HCT116 (cell line): ENCODE measurements at places on chromosomes 16 and 17. TPM values are rescaled to one million over a fixed set of nuclear protein-coding genes. Genes with fewer than 3 reads are reported as not detected.

DNA sequence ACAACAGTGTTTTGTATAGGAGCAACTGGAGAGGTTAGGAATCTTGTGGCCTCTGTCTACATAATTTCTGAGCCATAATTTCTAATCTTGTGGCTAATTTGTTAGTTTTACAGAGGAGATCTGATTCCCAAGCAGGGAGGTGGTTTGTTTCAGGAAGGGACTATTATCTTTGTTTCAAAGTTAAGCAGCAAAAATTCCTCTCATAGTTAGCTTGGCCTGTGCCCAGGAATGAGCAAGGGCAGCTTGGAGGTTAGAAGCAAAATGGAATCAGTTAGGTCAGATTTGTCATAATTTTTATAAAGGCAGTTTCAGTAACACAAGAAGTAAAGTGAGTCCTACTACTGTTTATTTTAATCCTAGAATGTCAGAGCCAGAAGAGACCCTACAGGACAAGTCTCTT is 2.0 kb upstream of the RDM1 start:
- no peak for DNase-seq

- DNase-seq, result no peak
Observed at GRCh38 chr16:10763456-10763855, 19.8 kb downstream of the NUBP1 start.

DNA sequence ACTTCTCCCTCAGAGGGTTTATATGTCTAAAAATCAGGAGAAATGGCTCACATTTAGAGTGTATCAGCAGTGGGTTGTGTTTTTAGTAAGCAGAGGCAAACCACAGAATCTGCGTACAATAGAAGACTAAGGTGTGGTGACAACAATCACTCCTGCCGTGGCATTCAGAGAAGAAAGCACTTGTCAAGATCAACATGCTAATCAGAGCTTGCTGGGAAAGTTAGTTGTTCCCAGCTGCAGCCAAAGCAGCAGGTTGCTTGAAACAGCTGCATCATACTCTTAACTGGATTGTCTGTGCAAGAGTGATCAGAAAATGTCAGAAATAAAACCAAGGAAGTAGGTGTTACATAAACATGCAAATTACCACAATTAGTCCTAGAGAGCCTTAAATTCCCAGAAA is 616.4 kb downstream of the CDH8 start:
- no peak for DNase-seq

GRCh38 chr16:71368958-71369357 is 10.4 kb downstream of the CALB2 start:
- no peak for DNase-seq

DNA sequence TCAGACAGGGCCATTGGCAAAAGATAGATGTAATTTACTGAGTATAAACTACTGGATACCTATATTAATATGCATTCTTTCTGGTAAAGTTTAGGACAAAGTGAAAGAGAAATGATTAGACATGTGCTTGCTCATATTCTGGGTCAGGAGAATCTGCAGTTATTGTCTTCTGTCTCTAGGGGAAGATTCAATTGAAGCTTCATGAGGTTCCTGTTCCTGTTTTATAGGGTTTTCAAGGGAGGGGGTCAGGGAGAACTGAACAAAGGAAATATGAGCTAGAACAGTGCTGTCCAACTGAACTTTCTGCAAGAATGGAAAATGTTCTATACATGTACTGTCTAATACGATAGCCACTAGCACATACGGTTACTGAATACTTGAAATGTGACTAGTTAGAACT is 59.3 kb upstream of the CORO6 start:
- no peak for DNase-seq

- DNase-seq, result no peak
Observed at GRCh38 chr16:31246296-31246695, 13.5 kb upstream of the ITGAM start.

GRCh38 chr17:73820686-73821448 is 176.6 kb upstream of the SDK2 start:
- DNase-seq, result no peak

GRCh38 chr17:32445074-32445415 is 735 bp downstream of the PSMD11 start:
- no peak for DNase-seq

- no peak for DNase-seq
Observed at GRCh38 chr17:80110927-80111701, 9.7 kb downstream of the GAA start.

DNA sequence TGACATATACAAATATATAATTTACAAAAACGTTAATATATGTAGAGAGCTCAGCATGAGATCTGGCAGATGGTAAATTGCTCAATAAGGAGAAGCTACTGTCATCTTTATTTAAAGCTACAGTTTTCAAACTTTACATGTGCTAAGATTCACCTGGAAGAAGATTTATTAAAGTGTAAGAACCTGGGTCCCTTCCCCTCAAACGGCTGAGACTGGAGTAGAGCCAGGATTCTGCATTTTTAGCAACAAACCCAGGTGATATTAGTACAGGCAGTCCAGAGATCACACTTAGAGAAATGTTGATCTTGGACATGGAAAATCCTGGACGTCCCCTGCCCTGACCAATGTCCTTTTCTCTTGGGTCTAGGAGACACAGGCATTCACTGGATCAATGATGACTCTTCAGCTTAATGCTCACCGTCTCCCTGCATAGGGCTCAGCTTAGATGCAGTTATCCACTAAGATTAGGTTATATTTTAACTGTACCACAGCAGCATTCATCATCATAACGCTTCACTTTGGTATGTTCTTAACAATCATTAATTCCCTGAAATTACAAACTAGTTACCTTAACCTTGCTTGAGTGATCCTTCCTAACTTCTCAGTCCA is 20.4 kb downstream of the CDR2 start:
- no peak for DNase-seq

DNA sequence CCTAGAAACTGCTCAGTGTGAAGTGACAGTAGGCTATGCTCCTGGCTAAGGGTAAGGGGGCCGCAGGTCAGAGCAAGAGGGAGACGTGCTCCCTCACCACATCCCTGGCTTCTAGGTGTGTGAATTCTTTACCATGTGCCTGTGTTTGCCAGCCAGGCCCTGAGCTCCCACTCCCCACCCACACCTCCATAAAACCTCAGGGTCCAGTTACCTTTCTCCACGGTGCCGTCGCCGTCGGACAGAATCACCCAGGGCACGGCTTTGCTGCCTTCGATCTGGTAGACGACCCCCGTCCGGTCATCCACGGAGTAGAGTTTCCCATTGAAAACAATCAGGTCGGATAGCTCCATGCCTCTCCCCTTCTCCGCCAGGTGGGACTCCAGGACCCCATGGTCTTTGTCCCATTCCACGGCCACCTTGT is 12.8 kb downstream of the CANT1 start:
- DNase-seq, result no peak

DNA sequence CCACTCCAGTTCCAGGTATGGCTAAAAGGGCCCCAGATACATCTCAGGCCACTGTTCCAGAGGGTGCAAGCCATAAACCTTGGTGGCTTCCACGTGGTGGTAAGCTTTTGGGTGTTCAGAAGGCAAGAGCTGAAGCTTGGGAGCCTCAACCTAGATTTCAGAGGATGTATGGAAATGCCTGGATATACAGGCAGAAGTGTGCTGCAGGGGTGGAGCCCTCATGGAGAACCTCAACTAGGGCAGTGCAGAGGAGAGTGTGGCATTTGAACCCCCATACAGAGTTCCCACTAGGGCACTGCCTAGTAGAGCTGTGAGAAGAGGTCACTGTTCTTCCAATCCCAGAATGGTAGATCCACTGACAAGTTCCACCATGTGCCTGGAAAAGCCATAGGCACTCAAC is 267.3 kb downstream of the SLC39A11 start:
- no peak for DNase-seq

- no peak for DNase-seq
Observed at GRCh38 chr16:24971718-24972117, 43.5 kb downstream of the ARHGAP17 start.

- no peak for DNase-seq
Observed at GRCh38 chr16:10740000-10740844, 3.4 kb upstream of the NUBP1 start.

The CDRT4 gene
- 6.2 TPM for total RNA-seq

The CCT6B gene
- 1.1 TPM for total RNA-seq

The CCDC200 gene
- total RNA-seq, result not detected

The RNF135 gene
- total RNA-seq, result 11.2 TPM

The PRSS53 gene
- total RNA-seq, result 11.6 TPM

The KCNG4 gene
- total RNA-seq, result not detected

The MMP2 gene
- 1.5 TPM for total RNA-seq
